Head of caudate nucleus (tissue), 42 donors: ENCODE measurements at places on chromosomes 3 and 15.
A peak's percentile ranks its signal among the peaks of the same experiment; 100 is the strongest.

DNA sequence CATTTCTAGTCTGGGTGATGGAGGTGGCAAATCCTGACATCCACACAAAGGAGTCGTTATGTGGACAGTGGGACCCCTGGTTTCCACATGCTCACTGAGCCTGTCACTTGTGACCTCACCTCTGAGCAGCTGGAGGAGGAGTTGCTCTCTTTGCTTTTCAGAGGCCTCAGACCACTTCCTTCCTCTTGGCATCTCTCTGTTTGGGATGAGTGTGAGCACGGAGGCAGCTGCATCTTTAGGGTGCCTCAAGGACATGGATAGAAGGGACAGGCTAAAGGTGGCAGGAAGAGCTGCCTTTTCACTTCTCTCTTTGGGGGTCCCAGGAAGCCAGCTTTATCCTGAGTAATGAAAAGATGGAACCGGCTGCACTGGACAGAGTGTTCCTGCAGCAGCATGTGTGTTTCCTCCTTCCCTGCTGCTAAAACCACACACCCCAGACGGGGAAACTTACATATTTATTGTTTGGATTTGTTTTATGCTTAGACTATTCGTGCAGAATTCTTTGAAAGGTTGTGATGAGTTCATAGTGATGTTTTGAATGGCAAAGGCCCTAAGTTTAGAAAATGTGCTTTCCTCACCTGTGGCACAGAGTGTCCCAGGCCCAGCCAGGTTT lies 31.8 kb downstream of the GPR171 start:
- no peak for DNase-seq

- no peak for DNase-seq
Measured at GRCh38 chr3:174325171-174325570, 534.0 kb upstream of the NAALADL2 start.

- no peak for DNase-seq
Measured at GRCh38 chr15:68524753-68525584, 53.8 kb upstream of the CORO2B start.

- DNase-seq = no peak
Measured at GRCh38 chr3:195149292-195150030, 121.5 kb downstream of the XXYLT1 start.

- peak; percentile 26 for DNase-seq
Measured at GRCh38 chr15:79815468-79815867, 81.3 kb downstream of the MTHFS start.

GRCh38 chr3:100400419-100400779 lies 490 bp downstream of the TOMM70 start:
- DNase-seq = peak; percentile 40

DNA sequence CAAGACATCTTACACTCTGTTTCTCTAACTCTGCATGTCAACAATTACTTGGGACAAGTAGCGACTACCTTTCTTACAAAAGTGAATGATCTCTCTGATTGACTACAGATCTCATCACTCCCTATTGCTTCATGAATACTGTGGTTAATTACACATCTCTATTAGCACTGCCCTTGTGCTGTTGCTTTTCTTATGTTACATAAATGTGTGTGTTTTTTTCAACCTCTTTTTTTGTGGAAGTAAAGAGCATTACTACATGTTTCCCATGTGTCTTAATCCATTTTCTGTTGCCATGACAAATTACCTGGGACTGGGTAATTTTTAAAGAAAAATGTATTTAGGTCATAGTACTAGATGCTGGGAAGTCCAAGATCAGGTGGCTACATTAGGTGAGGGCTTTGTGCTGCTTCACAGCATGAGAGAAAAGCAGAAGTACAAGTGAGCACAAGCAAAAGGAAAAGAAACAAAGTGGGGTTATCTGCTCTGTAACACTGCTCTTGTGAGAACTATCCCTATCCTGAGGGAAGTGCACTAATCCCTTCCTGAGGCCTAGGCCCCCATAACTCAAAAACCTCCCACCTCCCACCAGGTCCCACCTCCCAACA lies 298.2 kb upstream of the SATB1 start:
- DNase-seq = no peak
